ENCODE measurements at places on chromosomes 7 and 10.

GRCh38 chr7:113635492-113635891 is 283.3 kb downstream of the PPP1R3A start:
- no peak for DNase-seq

DNA sequence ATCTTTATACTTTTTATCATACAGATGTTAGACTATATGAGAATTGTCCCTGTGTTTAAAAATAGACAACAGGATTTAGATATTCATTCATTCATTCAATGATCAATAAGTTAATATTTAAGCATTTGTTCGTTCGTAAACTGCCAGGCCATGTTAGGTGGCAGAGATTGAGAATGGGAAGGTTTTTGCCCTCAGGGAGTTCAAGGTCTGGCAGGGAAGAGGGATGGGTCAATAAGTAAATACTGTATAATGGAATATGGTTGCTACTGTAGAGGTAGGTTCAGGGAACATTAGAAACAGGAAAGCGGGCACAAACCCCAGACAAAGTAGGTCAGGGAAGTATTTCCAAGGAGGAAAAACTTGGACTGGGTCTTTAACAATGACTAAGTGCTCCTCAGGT is 64.6 kb downstream of the SEM1 start:
- DNase-seq = no peak

DNA sequence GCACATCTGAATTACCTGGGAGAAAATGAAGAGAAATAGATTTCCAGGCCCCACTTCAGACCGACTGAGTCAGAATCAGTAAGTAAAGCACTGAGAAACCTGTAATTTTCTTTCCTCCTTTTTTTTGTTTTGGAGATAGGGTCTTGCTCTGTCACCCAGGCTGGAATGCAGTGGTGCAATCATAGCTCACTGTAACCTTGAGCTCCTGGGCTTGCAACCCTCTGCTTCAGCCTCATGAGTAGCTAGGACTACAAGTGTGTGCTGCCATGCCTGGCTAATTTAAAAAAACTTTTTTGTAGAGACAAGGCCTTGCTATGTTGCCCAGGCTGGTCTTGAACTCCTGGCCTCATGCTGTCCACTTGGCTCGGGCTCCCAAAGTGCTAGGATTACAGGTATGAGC is 260.2 kb downstream of the STK31 start:
- DNase-seq = no peak

GRCh38 chr7:107355616-107356015 is 114.2 kb upstream of the GPR22 start:
- no peak for DNase-seq

DNA sequence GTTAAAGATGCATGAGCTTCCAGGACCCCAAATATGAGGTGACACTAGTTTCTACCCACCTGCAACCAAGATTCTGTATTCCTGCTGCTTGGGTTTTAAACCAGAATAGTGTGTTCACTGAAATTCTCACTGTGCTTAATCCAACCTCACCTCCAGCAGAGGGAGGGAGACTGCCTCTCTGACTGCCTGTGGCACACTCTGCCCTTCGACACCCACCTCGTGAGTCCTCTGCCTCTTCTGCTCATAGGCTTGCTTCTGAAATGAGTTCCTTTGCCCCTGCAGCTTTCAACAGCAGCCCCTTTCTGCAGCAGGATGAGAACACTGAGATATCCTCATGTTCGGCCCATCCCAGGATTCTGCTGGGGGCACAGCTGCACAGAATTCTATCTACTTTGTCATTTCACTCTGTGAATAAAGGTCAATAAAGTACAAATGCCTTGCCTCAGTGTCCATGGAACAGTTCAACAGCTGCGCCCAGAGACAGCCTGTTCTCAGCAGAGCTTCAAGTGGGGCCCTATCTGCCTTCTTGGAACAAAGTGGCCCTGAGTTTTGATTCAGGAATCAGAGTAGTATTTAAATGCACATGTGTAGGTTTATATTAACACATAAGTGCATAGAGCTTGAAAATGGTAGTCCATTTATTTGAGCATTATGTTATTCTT is 632.5 kb downstream of the TNS3 start:
- no peak for DNase-seq

DNA sequence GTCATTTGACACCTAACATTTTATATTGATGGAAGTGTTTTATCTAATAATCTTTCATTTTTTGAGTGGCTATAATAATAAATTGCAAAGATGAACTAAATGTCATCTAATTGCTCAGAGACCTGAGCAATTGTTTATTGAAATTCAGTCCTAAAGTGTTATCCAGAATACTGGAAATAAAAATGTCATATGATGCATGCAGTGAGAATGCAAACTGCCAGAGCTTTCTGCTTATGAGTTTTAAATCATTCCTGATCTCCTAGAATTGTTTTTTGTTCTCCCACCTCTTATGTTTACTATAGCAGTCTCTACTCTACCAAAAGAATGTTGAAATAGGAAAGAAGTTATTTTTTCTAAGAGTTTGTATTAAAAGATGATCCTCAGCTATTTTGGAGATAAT is 116.7 kb downstream of the FOXP2 start:
- no peak for DNase-seq

- DNase-seq = no peak
These were observed 162.4 kb upstream of the MEOX2 start for GRCh38 chr7:15848901-15849300.

DNA sequence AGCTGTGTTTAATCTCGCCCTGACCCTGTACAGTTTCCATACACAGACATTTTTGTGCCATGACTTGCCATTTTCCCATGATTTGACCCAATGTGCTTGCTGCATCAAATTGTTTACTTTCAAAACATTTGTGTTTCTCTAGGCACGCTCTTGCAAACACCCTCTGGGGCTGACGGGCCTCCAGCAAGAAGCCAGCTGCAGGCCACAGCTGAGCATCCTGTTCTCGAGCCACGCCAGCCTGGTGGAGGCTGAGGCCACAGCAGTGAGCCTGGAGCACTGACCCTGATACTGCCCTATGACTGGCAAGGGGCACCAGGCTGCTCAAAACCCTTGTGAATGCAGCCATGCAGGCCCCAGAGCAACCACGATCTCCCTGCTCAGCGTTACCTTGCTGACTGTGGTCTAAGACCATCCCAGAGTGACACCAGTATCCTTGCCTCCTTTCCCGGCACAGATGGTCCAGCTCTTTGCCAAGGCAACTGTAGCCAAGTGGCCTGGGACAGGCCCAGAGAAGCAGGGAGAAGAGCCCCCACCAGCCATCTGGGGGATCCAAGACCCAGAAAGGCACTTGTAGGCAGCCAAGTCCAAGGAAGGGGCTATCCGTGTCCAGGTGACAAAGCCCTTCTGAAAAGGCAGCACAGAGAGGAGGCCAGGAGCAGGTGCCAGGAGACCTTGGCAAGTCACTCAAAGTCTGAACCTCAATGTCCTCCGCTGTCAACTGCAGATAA is 78.5 kb downstream of the OAT start:
- no peak for DNase-seq

- DNase-seq = no peak
These were observed at the start of gene EVX1 for GRCh38 chr7:27242555-27243339. Gene EVX1, plus strand, starts transcription at chr7:27242802. Its CDS starts 229 bp downstream, at chr7:27243031.

GRCh38 chr7:65554-65953 is 126.8 kb upstream of the FAM20C start:
- DNase-seq = no peak

DNA sequence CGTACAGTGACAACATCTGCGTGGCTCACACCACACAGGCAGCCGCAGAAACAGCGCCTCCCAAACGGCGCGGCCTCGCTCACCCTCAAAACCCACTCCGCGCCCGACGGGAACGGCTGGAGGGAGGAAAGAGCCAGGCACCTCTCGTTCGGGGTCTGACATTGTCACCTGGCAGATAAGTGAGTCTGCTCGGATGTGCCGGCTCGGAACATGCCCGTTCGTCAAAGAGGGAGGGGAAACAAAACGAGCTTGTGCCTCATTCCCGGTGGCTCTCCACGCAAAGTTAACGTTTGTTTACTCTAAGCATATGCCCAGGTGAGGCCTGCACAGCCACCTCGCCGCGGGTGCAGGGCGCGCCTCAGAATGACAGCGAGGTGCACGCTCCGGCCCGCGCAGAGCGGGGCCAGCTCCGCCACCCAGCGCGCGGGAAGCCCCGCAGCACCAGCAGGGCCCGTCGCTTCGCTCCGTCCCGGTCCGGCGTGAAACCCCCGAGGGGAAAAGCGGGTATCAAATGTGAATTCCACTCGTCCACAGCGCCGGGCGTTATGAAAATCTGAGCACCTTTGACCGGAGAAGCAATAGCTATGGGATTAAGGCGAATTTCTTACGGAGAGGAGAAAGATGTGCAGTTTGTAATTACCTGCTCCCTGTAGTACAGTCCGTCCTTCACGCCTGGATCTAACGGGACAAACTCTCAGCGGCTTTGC is 13.1 kb downstream of the CNPY1 start:
- DNase-seq = no peak

DNA sequence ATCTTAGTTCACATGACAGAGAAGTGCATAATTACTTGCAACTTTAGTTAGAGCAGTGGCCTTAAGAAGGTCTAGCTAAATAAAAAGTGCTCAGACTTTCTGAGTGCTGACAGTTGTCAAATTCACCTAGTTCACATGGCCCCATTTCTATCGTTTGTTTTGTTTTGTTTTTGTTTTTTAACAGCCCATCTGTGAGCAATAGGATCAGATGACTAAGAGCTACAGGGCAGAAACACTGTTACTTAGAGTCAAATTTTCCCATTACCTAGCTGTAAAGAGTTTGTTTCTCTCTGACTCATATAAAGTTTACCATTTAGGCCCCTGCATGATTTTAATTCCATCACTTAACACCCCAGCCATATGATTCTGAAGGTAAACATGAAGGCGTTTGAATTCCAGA is 18.8 kb downstream of the CAV1 start:
- DNase-seq = no peak

- no peak for DNase-seq
These were observed 102.6 kb downstream of the PLXDC2 start for GRCh38 chr10:19918794-19919193.

GRCh38 chr10:11403116-11403515 is 208.3 kb downstream of the USP6NL start:
- no peak for DNase-seq

GRCh38 chr10:131961777-131962662 is 19.7 kb downstream of the BNIP3 start:
- DNase-seq = no peak

GRCh38 chr10:132290631-132291030 is 17.1 kb downstream of the STK32C start:
- DNase-seq = no peak

DNA sequence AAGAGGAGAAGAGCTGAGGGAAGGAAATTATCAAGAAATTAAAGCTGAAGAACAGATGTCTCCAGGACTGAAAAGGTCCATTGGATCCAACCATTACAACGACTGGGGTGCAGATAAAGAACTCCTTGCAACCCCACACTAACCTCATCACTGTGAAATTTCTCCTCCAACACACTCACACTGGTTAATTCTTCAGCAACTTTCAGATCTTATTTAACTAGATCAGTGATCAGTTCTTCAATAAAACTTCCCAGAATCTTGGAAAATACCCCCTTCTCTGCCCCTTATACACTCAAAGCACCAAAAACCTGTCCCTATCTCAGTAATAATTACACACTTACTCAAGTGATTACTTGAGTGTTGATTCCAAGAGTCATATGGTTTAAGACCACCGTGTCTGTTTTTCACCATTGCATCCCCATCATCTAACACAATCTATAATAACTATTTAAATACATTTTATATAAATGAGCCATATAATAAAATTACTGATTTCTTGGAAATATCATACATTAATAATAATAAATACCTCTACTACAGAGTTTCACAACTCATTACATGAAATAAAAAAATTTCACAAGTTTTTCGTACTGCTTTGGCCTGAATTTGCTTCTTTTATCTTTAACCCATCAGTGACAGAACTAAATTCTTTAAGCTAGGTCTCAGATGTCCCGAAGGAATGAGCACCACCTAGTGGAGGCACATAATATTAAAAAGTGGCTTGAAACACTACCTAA is 123.7 kb downstream of the MPP7 start:
- no peak for DNase-seq

DNA sequence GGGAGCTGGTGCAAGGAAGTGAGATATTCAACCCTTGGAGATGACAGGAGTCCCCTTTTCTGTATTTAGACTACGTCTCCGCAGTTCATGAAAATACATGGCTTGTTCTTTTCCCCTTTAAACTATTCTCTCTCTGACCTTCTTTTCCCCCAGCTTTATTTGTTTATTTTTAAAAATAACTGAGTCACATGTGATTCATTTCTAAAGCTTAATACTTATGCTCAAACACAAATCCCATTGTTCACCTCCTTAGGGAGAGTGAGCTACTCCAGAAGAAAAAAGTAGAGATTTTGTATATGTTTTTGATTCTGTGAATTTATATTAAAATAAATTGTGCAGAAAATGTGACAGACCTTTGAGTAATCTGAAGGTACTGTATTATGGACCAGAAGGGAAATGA is 35.9 kb upstream of the FZD1 start:
- no peak for DNase-seq

DNA sequence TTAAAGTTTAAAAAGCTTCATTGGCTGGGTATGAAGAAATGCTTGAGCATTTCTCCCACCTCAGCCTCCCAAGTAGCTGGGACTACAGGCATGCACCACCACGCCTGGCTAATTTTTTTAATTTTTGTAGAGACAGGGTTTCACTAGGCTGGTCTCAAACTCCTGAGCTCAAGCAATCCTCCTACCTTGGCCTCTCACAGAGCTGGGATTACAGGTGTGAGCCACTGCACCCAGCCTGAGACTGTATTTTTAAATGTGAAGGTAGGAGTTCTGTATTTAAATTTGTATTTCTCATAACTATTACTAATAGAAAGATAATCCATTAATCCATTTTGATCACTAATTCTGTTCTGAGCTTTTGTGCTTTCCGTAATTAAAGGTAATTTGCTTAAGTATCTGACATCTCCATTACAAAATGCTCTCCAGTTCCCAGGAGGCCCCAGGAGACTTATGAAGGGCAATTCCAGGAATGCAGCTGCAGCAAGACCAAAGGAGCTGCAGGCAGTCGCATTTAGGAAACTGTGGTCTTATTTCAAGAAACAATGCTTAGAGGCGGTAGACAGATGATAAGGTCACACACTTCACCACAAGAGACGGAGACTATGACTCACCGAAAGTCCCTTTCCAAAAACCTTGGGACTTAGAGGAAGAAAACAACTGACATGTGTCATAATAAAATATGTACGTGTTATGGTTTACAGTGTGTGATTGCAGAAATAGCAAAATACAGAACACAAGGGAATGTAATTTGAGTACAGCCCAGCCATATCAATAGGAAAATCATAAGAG is 23.3 kb downstream of the YAE1 start:
- DNase-seq = no peak

DNA sequence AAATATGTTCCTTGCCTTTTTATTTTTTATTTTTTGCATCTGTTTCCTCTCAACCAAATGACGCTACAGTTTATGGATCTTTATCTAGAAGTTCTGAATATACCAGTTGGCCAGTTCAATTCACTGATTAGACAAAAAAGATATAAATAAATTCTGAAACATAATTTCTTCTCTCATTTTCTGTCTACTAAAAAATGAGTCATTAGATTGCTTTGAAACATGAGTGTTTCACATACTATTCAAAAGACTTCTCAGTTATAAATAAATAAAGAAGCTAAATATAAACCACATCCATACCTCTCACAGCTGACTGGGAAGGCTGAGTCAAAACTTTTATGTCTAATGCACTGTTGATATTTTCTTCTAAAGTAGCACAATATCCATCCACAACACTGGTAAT is 97.6 kb upstream of the GPR22 start:
- no peak for DNase-seq

GRCh38 chr7:26198133-26198780 is 2.3 kb downstream of the HNRNPA2B1 start:
- no peak for DNase-seq

GRCh38 chr10:73774637-73775036 is 7.2 kb upstream of the CHCHD1 start:
- no peak for DNase-seq
